ENCODE measurements at places on chromosomes 5 and 9. TPM values are rescaled to one million over a fixed set of nuclear protein-coding genes. Genes with fewer than 3 reads are reported as not detected.
A peak's percentile ranks its signal among the peaks of the same experiment; 100 is the strongest.

- DNase-seq, result no peak
Observed at GRCh38 chr5:156182174-156182967, 144.6 kb upstream of the SGCD start.

- no peak for DNase-seq
Observed at GRCh38 chr9:111833941-111834340, 39.2 kb upstream of the SHOC1 start.

GRCh38 chr9:119802621-119803020 lies 433.4 kb upstream of the BRINP1 start:
- DNase-seq, result peak; percentile 67

- no peak for DNase-seq
Observed at GRCh38 chr5:18101532-18101931, 467.3 kb downstream of the TAF11L14 start.

DNA sequence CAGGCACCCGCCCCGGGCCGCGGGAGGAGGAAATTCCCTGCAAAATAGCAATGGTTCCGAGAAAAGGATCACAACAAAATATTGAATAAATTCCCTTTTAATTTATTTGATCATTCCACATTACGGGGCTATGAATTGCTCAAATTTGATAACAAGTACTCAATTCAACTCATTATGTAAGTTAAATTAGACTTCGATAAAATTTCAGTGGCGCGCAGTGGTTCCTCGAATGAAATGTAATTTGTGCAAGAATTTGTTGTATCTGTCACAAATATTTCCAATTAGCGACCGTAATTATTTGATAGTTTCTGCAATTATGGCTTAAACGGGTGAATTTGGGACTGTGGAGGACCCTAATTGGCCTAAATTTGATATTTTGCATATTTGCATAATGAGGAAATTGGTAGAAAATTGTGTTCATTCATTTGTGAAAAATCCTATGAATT lies 76.0 kb upstream of the TBCA start:
- no peak for DNase-seq

- DNase-seq, result no peak
Observed at GRCh38 chr9:21473236-21473635, 8.9 kb downstream of the IFNE start.

DNA sequence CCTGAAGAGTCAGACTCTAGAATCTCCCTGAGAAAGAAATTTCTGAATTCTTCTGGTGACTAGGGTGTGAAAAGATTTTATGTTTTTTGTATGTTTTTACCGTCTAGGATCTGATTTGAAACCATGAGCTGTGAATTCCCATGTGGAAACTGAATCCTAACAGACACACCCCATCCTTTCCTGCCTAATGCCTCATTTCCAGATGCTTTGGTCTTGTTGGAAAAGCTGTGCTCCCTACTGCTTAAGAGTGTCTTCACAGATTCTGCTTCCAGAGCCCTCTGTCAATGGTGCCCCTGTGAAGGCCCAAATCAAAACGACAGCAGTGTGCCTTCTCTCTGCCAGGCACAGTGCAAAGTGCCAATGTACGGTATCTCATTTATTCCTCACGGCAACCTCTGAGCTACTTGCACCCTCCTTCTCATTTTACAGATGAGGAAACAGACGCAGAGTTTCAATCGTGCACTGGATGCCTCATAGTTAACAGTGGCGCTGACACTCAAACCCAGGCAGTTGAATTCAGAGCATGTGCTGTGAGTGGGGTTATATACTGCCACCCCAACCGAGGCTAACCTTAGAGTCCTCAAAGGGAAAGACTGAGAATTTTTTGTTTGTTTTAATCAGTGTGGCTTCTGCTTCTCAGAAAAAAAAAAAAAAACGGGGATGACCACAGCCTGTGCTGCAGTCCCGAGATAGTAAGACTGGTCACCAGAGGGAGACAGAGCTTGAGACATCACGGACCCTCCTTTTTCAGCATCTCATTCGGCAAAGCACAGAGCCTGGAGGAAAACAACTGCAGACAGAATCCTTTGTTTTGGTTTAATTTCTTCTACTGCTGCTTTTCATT lies 188.4 kb downstream of the SNCAIP start:
- no peak for DNase-seq

DNA sequence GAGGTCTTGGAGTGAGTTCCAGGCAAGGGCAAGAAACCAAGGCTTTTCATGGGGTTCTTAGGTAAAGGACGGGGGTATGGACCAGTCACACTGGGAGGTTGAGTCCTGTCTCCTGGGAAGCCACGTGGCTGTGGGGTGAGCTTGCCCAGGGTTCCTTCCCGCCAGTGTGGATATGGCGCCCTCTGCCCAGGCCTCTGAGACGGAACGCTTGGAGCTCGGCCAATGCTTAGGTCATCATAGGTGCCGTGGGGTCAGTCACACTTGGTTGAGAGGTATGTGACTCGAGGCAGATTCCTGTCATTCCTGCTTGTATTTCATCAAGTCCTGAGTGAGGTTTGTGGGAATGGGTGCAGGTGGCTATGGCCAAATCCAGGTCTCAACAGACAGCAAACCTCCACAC lies 46.2 kb downstream of the TENT4A start:
- no peak for DNase-seq

- no peak for DNase-seq
Observed at GRCh38 chr5:73960023-73960422, 334.0 kb downstream of the ARHGEF28 start.

- DNase-seq, result no peak
Observed at GRCh38 chr9:112520656-112521055, 34.0 kb downstream of the KIAA1958 start.

GRCh38 chr5:158569534-158569933 lies 530.2 kb downstream of the EBF1 start:
- DNase-seq, result no peak

Gene ZFP2
- total RNA-seq, result 0.54 TPM

Gene MEF2C
- 52.3 TPM for total RNA-seq

Gene RPL37
- total RNA-seq, result 601 TPM

Gene GPR150
- not detected for total RNA-seq

Gene GKAP1
- 25.2 TPM for total RNA-seq

Gene NIPAL4
- not detected for total RNA-seq

Gene RASEF
- 0.05 TPM for total RNA-seq

Gene SPINK6
- total RNA-seq, result not detected

Gene MSANTD3
- total RNA-seq, result 15.5 TPM

Gene LURAP1L
- total RNA-seq, result 2.2 TPM

Measured in Right ventricle myocardium superior (tissue), 1 donor.